ENCODE measurements at places on chromosomes 4 and X. TPM values are rescaled to one million over a fixed set of nuclear protein-coding genes. Genes with fewer than 3 reads are reported as not detected.

GRCh38 chr4:170729236-170729635, 639.5 kb upstream of the AADAT start:
- no peak overlapping the region for H3K4me3 ChIP-seq
- H3K36me3 ChIP-seq, result no peaks in the 10 kb centered on the region
- H3K4me1 ChIP-seq, result no peaks in the 10 kb centered on the region
- no peak overlapping the region for H3K27ac ChIP-seq
- H3K27me3 ChIP-seq, result no peaks in the 10 kb centered on the region
- DNase-seq, result no peak

GRCh38 chr4:87132035-87132434, 88.4 kb downstream of the KLHL8 start:
- no peak overlapping the region for H3K27ac ChIP-seq
- no peaks in the 10 kb centered on the region for H3K27me3 ChIP-seq
- peaks cover 69% of the 10 kb centered on the region for H3K36me3 ChIP-seq
- H3K4me3 ChIP-seq, result no peak overlapping the region
- DNase-seq, result no peak

- DNase-seq, result no peak
- no peaks in the 10 kb centered on the region for H3K4me1 ChIP-seq
- H3K27me3 ChIP-seq, result no peaks in the 10 kb centered on the region
- no peak overlapping the region for H3K27ac ChIP-seq
- H3K36me3 ChIP-seq, result no peaks in the 10 kb centered on the region
- H3K4me3 ChIP-seq, result no peak overlapping the region
Observed at GRCh38 chr4:100707786-100708185, 190.0 kb upstream of the EMCN start.

The USP38 gene
- total RNA-seq, result 28.7 TPM

The DHRSX gene
- total RNA-seq, result 26.6 TPM

The CT45A10 gene
- not detected for total RNA-seq
